ENCODE measurements at places on chromosomes 16 and 17.

DNA sequence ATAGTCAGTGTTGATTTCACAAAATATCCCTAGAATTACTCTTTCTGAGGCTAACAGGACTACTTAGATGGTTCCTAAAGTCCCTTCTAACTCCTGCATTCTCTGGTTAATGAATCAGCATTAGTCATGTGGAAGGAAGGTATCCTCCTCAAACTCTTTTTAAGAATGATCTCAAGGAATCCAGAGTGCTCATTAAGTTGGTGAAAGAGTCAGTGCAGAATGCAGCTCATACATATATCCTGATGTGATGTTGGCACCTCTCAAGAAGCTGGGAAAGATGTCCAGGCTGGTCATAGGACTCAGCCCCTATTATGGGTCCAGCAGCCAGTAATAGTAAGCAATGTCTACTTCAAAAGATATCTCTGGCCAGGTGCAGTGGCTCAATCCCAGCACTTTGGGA, 65.5 kb downstream of the PIGL start:
- DNase-seq: peak; percentile 82

GRCh38 chr16:15647294-15648014, 2.6 kb upstream of the NDE1 start:
- no peak for DNase-seq

DNA sequence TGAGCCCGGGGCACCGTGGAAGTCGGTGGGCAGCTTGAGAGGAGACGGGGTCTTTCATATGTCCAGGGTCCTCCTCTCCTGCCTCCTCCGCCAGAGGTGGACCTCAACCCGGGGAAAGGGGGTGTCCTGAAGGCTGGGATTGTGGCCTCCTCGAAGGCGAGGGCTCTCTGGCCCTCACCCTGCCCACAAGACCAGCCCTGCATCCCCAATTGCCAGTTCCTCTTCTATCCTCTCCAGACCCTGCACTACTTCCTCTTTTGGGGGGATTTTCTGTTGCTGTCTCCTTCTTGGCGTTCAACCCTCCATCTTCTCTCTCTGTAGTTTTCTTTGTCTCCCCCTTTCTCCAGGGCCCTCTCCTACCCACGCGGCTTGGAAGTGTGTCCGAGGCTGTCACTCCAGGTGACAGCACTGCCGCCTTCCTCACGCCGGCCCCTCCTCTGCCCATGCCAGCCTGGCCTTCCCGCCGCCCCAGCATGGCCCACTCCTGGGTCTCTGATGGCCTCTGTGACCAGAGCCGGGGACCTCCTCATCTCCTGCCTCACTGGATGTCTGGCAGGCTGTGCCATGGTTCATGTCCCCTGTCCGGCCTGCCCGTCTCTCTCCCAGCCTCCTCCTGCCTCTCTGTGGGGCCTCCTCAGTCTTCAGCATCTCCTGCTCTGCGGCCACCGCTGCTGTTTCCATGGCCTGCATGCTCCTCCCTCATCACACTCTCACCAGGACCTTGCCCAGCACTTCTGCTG, 2.4 kb upstream of the ITGAX start:
- no peak for DNase-seq

DNA sequence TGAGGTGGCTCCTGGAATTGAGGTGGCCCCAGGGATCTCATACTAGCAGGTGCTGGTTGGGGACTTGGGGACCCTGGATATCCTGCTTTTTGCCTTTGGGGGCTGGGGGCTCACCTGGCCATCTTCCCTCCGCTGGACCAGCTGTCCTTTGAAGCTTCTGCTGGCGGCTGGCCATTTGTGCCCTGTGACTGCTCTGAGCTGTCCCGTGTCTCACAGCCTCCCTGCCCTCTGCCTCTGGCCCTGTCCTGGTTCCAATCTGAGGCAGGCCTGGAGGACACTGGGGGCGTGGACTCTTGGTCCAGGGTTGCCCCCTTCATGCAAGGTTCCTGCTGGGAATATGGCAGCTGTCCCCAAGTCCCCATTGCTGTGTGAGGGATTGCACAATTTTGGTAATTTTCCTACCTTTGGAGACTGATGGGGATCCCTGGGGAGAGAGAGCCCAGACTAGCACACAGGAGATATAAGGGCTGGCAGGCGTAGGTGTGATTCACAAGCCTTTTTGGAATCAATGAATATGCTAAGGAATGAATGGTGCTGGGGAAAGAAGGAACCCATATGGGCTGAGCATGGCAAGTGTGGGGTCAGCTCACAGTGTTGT, 19.2 kb downstream of the ADCY7 start:
- DNase-seq: no peak

DNA sequence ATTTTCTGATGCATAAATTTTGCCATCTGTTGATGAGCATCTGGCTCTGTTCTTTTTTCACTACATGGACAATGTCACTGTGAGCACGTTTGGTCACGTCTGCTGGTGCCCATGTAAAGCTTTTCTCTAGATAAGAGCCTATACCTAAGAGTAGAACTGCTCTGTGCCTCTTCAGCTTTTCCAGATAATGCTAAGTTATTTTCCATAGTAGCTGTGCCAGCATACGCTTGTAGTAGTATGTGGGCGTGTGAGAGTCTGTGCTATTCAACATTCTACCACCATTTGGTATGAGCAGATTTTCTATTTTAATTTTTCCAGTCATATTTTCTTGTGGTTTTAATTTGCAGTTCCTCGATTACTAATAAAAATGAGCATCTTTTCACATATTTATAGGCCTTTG, 33.2 kb downstream of the VPS35L start:
- peak; percentile 18 for DNase-seq

DNA sequence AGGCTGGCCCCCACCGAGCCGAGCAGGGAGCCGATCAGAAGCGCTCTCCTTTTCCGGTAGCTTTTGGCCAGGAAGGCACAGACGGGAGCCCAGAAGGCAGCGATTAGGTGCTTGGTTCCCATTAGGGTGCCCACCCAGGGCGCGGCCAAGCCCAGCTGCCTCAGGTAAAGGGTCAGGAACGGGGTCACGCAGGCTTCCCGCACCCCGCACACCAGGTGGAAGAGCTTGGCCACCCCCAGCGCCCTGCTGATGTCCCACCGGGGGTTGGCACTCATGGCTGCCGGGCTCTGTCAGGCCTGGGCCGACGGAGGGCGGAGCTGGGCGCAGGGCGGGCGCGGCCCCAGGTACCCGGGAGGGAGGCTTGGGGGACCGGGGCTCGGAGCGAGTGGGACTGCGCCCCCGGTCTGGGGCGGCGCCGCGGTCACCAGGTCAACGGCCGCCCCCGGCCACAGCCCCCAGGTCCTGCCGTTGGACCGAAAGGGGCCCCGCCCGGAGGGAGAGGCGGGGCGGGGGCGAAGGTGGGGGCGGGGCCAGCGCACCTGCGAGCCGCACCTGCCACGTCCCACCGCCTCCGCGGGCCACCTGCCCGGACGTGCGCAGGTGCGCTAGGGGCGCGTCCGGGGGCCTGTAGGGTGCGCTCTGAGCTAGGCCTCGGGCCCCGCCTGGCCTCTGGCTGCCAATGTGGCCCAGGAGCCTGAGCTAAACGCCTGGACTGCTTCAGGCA, at the start of gene MFSD6L:
Gene MFSD6L, minus strand, starts transcription at position 520 of the 724 bp plus-strand sequence. Its CDS starts 245 bp downstream, at position 275.
- DNase-seq: no peak

GRCh38 chr17:64216000-64216337, 47.1 kb downstream of the TEX2 start:
- peak; percentile 43 for DNase-seq

- DNase-seq: no peak
Observed at GRCh38 chr16:82302042-82302727, 132.2 kb upstream of the MPHOSPH6 start.

- DNase-seq: no peak
Observed at GRCh38 chr17:58322581-58323185, 5.9 kb downstream of the TSPOAP1 start.

DNA sequence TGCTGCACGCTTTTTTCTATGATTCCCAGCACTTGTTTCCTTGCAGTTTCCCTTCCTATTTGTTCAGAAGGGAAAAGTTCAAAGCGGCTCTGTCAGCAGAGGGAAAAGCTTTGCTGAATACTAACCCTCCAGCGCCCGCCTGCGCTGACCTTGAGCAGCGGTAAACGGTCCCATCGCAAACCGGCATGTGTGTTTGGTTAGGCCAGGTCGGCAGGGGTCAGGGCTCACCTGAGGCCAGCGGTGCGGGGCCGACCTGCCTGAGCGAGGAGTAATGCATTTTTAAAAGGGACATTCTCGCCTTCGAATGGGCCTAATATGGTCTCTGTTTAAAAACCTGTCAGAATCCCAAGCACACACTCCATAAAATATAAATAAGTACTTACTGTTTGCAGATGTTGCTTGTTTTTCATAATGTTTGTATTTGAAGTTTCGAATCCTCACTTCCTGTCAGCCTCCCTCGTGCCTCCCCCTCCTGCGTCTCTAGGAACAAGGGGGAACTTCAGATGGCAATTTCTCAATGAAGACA, 110.1 kb downstream of the IRX3 start:
- DNase-seq: peak; percentile 25

- no peak for DNase-seq
Observed at GRCh38 chr16:17387256-17387655, 83.5 kb downstream of the XYLT1 start.

- no peak for DNase-seq
Observed at GRCh38 chr16:20899477-20900298, 470 bp downstream of the DCUN1D3 start.

DNA sequence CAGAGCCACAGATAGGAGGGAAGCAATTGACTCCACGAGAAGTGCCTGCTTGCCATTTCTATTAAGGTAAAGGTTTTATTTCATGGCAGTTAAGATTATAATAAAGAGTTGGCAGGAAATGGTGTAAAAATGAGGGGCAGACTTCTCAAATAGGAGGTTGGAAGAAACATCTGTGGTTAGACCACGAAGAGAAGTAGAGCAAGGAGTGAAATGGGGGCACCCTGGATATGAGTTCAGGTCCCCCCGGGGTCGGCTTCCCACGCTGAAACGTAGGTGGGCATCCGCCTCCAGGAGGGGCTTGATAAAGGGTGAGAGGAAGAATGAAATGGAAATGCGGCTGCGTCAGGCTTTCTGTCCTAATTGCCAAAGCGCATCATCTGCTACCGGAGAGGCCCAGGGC, 209.1 kb downstream of the MAF start:
- DNase-seq: no peak

DNA sequence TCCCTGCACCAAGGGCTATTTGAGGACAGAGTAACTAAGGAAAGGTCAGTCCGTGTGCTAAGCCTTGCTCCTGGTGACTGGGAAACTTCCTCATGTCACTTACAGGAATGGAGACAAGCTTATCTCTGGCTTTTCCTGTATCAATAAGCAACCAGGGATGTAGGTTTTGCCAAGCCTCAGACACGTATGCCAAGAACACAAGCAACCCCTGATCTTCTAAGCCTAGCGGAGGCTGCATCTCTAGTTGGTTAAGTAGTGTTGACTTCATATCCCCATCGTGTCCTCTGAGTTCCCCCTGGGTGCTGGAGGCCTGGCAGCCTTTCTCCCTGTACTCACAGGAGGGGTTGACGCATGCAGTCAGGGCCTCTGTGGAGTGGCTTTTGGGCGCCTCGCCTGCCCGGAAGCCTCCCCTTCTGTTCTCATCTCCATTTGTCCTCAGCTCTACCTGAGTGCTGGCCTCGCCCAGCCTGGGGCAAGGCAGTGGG, 1.4 kb upstream of the C1QTNF1 start:
- peak; percentile 44 for DNase-seq

DNA sequence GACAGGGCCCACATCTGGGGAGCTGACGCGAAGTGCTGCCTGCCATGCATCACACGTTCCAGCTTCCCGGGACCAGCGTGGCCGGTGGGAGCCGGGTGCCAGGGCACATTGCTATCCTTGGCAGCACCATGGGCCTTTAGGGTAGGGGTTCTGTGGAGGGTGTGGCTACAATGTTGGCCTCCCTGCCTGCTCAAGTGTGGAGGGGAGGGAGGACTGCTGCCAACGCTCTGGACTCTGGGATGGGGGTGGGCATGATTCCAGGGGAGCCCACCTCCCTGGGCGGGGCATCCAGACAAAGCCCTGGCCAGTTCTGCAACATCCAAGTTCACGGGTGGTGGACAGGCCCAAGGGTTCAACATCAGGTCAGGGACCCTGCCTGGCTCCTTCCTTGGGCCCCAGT, 13.9 kb downstream of the GRB7 start:
- no peak for DNase-seq

DNA sequence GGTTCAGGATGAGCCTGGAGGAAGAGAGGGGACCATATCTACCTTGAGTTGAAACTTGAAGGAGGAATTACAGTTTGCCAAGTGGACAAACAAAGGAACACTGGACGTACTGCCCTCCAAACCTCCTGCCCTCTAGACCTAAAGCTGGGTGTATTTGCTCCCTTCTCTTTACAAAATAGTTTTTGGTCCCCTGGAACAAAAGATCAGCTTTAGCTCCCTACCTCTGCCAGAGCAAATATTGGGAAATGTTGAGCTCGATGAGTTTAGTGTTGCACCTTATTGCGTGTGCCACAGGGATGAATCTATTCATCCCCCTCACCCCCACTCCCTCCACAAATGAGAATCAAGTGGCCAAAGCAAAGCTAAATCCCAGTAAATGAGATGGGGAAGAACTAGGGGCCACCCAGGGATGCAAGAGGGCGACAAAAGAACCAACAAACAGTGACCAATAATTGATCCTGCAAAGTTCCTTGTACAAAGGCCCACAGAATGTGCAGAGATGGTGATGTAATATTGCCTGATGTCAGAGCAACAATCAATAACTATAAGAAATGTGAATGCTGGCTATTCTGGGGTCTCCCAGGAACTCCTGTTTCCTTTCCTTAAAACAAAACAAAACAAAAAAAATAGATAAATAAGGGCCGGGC, 17.2 kb upstream of the TAT start:
- no peak for DNase-seq

DNA sequence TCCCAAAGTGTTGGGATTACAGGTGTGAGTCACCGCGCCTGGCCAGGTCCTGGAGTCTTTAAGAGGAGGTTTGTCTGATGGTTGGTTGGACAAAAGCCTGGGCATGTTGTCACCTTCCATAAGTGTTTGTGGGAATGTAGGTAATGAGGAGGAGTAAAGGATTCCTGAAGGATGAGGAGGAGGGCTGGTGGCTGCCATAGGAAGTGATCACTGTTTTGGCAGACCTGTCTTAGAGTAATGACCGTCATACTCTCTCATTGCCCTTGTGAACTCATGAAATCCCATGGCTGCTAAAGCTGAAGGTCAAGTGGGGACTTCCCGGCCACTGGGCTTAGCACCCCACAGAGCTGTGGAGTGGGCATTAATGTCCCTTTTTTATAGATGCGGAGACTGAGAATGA, 40.5 kb downstream of the TENT4B start:
- no peak for DNase-seq

- DNase-seq: no peak
Observed at GRCh38 chr16:85986931-85987749, 88.2 kb downstream of the IRF8 start.

- DNase-seq: peak; percentile 74
Observed at GRCh38 chr17:29116804-29117753, 63.1 kb downstream of the MYO18A start.

- peak; percentile 97 for DNase-seq
Observed at GRCh38 chr17:82287868-82288801, 14.6 kb upstream of the CSNK1D start.
